ENCODE measurements at places on chromosomes 5 and 9. TPM values are rescaled to one million over a fixed set of nuclear protein-coding genes. Genes with fewer than 3 reads are reported as not detected.

DNA sequence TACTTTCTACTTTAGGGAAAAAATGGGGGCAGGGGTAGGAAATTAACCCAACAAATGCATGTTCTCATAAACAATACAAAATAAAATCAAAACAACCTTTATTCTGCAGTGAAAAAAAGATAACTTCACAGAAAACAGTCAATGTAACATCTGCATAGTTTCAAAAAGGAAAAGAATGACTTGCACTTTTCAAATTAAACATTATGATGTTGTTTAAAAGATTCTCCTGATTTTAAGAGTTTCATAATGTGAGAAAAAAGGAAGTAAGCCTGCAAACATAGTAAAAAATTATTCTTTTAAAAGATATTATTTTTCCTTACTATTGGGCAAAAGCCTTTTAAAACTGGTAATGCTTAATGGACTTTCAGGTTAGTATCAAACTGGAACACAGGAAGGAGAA is 7.6 kb downstream of the C9orf72 start:
- no peak for DNase-seq

GRCh38 chr5:132053483-132053882 is 7.0 kb upstream of the IL3 start:
- DNase-seq, result no peak

GRCh38 chr5:135829681-135830383 is 4.6 kb upstream of the SLC25A48 start:
- no peak for DNase-seq

DNA sequence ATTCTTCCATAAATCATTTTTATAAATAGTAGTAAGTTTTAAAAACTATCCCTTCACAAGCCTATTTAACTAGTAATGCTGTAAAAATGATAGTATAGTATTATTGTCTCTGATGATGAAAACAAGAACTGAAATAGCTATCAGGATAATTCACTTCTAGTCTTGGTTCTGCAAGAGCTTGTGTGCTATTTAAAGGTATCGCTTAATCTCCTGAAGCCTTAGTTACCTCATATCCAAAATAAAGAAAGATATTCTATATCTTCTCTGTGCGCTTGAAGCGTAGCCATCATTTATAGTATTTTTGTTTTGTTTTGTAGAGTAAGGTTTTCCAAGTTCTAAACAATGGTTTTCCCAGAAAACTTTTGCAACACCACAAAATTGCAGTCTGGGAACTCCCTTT is 180.1 kb downstream of the TMC1 start:
- DNase-seq, result no peak

DNA sequence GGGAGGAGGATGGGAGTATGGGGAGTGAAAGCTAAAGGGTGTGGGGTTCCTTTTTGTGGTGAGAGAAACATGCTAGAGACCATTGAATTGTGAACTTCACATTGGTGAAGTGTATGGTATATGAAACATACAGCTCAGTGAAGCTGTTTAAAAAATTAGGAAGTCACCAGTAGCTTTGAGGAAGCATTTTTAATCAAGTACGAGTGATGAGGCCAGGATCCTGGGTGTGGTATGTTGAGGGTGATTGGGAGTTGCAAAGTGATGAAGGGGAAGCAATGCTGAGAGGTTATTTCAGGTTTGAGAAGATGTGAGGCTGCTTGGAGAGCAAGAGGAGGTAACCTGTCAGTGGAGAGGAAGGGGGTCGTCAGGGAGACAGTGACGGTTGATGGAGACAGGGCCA is 22.7 kb upstream of the CLK4 start:
- DNase-seq, result no peak

- DNase-seq, result no peak
These were observed 29.8 kb downstream of the TARS1 start for GRCh38 chr5:33470544-33470943.

GRCh38 chr9:100030548-100030947 is 68.3 kb downstream of the ERP44 start:
- no peak for DNase-seq

DNA sequence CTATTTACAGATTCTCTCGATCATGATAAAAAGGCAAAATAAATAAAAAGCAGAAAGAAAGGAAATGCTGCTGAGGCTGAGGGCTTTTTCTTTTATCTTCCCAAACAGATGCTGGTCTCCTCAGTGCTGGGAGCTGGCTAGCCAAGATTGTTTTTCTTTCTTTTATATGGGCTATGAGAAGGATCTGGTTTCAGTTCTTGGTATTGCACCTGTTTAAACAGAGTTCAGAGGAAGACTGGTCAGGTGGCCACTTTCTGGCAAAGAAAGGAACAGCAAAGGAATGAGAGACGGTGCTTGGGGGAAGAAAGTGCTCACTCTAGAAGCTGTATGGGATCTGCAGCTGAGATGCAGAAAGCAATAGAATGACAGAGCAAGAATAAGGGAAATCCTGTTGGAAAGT is 88.9 kb downstream of the SLF1 start:
- no peak for DNase-seq

DNA sequence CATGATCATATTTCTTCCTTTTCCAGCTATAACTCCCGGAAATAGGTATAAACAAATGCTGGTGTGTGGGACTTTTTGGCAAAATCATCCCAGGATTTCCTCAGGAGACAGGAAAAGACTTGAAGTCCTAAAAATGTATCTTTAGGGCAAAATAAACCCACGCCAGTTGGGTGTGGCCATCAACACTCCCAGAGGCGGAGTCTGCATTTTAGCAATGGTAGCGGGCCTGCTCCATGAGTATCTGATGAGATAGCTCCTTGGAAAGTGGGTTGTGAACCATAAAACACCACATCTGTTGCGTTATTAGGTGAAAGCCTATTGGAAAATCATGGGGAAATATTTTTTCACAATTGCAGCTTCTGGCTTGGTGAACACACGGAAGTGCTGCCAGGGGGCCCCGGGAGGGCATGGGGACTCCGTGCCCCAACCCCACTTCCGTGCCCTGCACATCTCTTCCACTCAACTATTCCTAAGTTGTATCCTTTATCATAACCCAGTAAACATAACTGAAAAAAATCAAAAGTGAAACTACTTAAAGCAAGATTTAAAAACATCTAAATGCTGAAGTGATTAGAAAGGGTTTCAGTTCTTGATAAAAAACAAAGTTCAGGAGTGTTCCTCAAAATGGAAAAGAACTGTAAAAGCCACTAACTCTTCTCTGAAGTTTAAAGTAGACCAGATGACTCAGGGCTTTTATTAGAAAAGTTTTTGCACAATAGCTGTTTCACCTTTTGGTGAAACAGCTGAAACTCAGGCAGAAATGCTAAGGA is 111.2 kb downstream of the LRRC70 start:
- no peak for DNase-seq

DNA sequence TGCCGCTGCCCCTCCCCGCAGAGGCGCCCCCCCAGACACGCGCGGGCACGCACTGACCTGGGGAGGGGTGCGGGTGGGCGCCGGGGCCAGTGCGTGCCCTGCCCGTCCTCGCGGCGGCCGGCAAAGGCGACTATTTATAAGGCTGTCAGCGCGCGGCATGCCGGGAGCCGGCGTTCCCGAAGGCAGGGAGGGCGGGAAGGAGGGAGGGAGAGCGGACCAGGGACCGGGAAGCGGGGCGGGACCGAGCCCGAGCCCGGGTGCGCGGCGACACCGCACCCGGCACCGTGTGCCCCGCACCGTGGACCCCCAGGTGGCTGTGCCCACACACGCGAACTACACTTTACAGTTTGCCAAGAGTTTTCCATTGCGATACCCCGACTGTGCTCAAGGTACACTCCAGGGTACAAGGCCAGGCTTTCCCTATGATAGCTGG is at the start of gene AK1:
TSS of gene AK1 (minus strand) at position 110 of the 433 bp plus-strand sequence. CDS start 3,058 bp downstream, outside the sequence.
- DNase-seq, result no peak

DNA sequence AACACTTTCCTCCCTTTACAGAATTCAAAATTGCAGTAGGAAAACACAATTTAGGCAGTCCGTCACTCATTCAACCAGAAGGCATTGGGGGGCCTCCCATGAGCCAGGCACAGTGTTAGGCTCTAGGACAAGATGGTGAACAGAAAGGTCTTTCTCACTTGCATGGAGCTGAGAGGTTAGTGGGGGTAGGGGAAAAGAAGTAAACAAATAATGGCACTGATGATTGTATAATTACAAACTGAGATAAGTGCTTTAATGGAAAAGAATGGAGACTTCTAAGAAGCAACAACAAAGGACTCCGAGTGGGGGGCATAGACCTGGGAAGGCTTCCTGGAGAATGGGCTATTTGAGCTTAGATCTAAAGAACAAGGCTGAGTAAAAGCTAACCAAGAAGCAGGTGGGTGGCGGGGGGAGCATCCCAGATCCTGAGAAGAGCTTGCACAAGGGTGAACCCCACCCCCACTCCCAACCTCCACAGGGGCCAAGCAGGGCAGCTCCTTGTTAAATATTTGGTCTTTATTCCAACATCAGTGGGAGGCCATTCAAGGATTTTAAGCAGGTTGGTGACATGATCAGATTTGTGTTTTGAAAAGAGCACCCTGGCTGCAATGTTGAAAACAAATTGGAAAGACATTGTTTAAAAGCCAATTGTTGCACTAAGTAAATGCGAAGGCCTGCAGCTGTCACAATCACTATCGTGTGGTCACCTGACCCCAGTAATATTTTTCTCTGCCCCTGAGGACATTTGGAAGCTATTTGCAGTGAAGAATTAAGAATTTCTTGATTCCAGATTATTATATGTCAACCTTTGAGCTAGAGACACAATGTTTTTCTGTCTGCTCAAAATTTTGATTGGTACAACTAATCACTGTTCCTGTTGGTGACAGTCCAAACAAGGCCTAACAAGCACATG is 73.9 kb upstream of the EFNA5 start:
- no peak for DNase-seq

DNA sequence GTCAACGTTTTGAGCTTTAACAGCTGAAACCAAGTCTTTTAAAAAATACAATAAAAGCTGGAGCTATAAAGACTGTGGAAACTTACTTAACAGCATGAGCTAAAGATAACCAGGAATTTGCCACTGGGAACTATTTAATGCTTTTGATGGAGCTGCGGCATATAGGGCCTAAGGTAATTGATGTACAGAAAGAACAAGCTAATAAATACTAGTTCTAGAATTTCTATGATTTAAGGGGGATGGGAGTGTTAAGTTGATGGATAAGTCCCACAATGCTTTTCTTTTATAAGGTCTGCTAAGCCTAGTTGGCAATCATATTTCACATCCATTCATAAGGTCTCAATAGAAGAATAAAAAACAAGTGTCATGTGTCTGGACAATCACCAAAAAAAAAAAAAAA is 334.0 kb upstream of the DMAC1 start:
- no peak for DNase-seq

DNA sequence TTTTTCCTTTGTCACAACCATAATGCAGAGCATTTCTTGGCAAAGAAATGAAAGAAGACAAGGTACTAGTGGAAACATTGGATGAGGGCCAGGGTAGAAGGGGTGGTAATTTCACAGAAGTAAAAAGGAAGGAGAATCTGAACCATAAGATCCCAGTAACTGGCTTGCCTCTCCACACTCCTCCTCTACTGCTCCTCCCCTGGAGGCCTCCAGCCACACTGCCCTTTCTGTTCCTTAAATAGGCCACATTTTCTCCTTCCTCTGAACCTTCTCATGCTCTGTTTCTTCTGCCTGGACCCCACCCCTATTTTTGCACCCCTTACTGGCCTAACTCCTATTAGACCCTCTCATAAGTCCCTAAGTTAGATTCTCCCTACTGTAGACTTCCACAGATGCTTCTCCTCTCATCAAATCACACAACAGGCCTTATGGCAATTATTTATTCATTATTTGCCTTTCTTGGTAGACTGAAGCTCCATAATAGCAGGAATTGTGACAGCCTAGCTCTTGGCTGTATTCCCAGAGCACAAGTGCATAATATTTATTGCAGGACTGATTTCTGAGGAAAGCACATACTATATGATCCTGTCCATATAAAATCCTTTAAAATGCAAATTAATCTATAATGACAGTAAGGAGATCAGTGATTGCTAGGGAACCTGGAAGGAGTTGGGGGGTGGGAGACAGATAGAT is 31.3 kb upstream of the GRIA1 start:
- DNase-seq, result no peak

- DNase-seq, result no peak
These were observed 28.1 kb downstream of the ACSL6 start for GRCh38 chr5:131983244-131983771.

DNA sequence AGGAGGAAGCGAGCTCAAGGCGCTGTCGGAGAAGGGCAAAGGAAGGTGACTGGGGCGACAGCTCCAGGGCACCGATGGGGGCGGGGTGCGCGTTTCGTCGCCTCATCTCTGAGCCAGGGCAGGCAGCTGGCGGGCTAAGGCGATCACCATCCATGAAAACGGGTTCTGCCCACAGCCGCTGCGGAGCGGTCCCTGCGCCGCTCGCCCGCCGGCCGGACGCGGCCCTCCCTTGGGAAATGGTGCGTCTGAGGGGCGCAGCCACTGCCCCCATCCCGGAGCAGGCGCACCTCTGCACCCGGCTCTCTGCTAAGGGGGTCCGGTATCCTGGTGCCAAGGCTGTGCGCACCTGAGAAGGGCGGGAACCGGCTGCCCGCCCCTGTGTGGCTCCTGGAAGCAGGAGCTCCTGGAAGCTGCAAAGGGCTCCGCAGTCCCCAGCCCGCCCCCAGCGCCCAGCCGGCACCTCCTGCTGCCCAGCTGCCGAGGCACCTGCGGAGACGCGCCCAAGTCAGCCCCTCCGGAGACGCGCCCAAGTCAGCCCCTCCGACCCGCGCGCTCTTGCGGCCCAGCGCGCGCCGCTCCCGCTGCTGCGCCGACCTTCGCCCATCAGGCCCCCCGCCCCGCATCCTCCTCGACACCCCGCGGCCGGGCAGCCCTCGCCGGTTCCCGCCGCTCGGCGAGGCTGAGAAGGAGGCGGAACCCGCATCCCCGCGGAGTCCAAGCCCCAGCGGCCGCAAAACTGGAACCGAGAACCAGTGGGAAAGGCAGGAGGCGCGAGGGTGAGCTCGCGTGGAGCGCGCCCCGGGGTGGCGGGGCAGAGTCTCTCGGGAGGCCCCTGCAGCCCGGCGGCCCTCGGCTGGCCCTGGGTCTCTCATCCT is 757 bp downstream of the ANKRD34B start:
- no peak for DNase-seq

- DNase-seq, result no peak
These were observed 780 bp upstream of the CCNJL start for GRCh38 chr5:160312960-160313727.

C9 gene
- 0.25 TPM for total RNA-seq

SLC6A3 gene
- not detected for total RNA-seq

STPG3 gene
- not detected for total RNA-seq

GKAP1 gene
- total RNA-seq, result 2.7 TPM

SPATA6L gene
- 2.5 TPM for total RNA-seq
